Neural crest cell (in vitro differentiated cells): ENCODE measurements at places on chromosomes 2 and 18.

GRCh38 chr2:150476286-150476685 is 11.2 kb downstream of the RND3 start:
- DNase-seq = no peak

- DNase-seq = peak; percentile 6
These were observed 588 bp upstream of the FOXI3 start for GRCh38 chr2:88452980-88453582.

DNA sequence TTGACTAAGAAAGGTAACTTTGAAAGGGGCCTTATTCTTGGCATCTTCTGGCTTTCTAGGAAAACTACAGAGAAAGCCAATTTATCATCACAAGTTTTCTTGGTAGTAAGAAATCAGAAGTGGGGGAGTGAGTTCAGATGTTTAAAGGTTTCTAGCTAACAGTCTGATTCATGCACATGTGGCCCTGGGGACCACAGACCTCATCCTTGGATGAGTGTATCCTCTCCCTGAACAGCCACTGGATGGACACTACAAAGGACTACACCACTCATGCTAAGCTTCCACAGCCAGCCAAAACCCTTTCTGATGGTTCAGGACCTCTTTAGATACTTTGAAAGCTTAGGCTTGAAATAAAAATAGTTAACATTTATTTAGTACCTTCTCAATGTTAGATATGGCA is 218.3 kb upstream of the STK17B start:
- no peak for DNase-seq

DNA sequence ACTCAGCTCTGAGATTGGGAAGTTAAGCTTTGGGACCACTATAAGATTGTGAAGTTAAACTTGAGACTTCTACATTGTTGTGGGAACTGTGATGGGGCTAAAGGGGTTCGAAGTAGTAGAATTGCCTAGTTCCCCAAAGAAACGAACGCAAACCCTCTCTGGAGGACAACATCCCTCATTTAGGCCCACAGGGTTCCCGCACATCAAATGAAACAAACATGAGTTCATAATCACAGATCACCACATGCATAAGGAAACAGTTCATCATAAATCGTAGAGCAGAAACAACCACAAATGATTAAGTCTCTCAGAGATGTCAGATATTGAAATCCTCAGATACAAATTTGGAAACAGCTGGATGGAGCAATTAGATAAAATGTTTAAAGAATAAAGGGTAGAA is 55.9 kb upstream of the HPCAL1 start:
- no peak for DNase-seq

DNA sequence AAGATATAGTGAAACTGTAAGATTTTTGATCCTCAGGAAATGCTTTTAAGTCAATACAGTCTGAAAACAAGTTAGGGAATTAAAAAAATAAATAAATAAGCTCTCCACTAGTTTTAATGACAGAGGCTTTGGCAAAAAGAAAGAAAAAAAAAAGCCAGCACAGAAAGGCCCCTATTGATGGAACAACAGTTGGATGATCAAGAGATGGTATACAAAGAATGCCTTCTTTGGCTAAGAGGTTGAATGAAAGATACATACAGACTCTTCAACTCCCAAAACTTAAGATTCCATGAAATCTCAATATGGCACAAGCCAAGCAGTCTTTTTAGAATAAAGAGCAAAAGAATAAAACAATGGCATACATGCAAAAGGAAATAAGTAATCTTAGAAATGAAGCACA is 64.0 kb upstream of the GALNT5 start:
- no peak for DNase-seq

DNA sequence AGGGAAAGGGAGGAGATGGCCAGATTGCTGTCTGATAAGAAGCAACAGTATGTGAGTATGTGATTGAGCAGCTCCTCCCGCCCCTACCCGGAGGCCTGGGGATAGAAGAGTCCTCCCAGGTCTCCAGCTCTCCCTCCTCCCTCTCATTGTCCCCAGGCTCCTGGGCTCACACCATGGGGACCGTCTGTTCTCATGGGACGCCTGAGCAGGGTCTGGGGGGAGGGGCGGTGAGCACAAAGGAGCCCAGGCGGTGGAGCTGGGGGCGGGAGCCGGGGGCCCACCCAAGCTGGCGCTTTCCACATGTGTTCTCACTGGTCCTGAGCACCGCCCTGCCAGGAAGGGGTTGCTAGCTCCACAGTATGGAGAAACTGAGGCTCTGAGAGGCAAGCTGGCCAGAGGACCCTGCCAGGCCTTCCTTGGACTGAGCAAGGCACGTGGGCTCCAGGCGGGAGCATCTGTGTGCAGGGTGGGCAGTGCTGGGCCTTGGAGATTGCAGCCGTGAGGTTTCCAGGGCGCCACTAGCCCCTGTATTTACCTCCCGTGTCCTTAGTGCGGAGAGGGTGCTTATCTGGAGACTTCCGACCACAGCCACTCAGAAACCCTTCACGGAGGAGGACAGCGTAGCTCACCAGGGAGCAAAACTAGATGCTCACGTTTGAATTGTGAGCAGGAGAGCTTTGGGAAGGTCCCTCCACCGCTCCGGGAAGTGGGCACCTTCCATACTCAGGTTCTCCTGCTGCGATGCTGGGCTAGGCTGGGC is 37.4 kb downstream of the PDIA6 start:
- no peak for DNase-seq

GRCh38 chr2:190627448-190628412 is 21.2 kb upstream of the NAB1 start:
- no peak for DNase-seq

DNA sequence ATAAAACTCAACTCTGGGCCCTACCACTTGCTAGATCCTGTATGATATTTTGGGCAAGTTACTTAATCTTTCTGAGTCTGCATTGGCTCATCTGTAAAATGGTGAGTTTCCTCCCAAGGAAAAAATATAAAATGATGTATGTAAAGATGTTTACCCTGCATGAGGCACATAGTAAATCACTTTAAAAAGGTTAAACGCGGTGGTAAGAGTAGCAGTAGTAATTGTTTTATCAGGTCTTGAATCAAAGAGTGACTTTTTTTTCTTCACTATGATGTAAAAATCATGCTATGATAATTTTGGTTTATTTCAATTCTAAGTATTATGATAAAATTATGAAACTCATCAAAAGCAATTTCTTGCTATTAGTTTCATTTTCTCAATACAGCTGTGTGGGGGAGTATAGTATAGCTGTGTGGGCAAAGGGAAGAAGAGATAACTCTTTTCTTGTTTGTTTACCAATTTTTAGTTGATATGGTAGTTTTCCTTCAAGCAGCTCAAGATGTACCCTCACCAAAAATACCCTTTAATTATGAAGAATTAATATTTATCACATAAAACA is 10.7 kb downstream of the ARHGAP15 start:
- DNase-seq = no peak

- DNase-seq = no peak
These were observed 41.3 kb downstream of the CAPN13 start for GRCh38 chr2:30765876-30766470.

DNA sequence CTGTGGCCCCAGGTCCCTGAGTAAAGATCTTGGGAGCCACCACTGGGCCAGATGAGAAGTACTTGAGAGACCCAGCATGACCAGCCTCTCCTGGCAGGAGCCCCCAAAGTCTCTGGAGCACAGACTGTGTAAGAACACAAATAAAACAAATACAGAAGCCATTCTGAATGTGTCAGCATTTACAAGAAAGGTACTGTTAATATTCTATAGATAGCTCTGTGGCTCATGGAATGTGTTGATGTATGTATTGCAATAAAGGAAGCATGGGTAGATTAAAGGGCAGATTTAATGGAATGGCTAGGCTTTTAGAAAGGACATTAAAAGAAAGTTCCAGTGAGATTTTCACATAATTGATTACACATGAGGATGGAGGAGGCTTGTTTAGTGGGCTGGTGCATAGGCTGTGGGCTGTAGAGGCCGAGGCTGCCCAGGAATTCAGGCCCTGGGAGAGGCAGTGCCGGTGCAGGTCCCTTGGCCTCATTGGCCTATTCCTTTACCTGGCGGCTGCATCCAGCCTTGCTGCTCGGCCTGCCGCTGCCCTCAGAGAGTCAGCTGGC is 127.7 kb upstream of the DLX2 start:
- no peak for DNase-seq

DNA sequence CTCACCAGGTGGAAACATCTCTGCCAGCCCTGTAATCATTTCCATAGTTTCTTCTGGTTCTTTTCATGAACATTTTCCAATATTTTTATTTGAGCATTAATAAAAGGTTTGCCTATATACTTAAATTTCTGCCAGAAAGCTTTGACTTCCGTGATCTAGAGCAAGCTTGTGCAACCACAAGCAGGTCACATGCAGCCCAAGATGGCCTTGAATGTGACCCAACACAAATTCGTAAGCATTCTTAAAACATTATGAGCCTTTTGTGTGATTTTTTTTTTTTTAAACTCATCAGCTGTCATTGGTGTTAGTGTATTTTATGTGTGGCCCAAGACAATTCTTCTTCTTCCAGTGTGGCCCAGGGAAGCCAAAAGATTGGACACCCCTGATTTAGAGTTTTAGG is 51.6 kb downstream of the NEDD4L start:
- no peak for DNase-seq

GRCh38 chr18:9751371-9752031 is 43.4 kb downstream of the RAB31 start:
- no peak for DNase-seq

GRCh38 chr2:230694241-230694640 is 18.4 kb upstream of the CAB39 start:
- DNase-seq = no peak

DNA sequence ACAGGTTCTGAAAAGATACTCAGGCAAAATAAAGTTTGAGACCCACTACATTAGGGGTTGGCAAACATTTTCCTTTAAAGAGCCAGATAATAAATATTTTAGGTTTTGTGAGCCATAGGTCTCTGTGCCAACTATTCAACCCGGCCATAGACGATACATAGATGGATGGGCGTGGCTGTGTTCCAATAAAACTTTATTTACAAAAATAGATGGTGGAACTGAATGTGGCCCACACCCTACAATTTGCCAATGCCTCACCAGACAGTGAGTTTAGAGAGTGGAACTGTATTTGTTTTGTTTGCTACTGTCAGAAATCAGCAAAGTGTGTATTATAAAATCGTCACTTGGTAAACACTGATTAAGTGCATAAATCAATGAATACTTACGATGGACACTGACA is 78.0 kb downstream of the ACKR3 start:
- no peak for DNase-seq

GRCh38 chr2:96870626-96871255 is 861 bp upstream of the SEMA4C start:
- DNase-seq = no peak

DNA sequence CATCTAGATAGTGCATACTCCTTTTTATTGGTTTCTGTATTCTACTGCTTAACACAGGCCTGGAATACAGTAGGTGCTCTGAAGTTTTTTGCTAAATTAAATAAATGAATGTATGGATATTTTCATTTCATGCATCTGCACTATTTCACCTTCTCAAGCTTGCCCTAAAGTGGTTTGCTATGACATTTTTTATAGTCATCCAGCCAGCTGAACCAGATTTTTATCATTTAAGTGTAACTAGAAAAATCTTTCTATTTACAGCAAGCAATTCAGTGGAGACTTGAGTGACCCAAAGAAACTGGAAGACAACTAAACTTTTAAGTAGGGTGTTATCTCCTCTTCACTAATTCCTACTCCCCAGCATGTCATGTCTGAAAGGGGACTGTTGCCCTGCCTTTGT is 354.9 kb downstream of the OSR1 start:
- DNase-seq = no peak

DNA sequence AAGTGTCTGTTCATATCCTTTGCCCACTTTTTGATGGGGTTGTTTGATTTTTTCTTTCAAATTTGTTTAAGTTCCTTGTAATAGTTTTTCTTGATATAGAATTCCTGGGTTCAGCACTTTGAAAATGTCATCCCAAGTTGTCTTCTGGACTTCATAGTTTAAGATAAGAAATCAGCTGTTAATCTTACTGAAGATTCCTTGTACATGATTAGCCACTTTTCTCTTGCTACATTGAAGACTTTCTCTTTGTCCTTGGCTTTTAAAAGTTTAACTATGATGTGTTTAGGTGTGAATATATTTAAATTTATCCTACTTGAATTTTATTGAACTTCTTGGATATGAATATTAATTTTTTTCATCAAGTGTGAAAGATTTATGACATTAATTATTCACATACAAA is 387.2 kb upstream of the CWC22 start:
- DNase-seq = no peak

DNA sequence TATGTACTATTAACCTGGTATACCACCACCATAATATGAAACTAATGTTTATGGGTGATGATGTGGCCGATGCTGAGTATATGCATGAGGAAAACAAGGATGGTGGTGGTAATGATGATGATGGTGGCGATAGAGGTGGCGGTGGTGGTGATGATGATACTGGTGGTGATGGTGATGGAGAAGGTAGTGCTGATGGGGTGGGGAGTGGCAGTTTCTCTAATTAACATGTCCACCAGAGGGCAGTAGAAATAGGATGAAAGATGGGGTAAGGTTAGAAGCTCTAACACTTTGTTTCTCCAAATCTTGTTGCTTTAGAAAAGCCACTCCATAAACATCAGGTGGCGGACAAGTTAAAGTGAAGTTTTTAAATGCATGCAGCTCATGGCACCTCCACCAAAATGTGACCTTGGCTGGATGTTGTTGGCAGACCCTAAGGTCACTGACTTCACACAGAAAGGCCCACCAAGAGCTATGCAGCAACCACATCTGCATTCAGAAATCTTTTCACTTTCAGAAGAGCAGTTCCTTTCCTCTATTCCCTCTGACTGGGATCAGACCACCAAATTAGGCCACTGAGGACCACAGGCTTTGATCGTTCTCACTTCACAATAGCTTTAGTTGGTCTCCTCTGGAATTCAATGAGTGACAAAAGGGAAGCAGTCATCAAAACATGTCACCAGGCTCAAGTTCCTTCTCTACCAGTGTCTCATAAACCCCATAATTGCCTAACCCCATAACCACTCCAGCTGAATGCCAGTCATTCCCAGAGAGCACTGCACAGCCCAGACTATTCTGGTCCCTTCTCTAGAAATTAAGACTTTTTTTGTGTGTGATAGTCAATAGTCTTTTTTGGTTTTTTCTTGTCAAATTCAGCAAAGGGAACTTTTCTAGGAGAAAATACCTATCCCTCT is 7.5 kb upstream of the BCL11A start:
- no peak for DNase-seq

DNA sequence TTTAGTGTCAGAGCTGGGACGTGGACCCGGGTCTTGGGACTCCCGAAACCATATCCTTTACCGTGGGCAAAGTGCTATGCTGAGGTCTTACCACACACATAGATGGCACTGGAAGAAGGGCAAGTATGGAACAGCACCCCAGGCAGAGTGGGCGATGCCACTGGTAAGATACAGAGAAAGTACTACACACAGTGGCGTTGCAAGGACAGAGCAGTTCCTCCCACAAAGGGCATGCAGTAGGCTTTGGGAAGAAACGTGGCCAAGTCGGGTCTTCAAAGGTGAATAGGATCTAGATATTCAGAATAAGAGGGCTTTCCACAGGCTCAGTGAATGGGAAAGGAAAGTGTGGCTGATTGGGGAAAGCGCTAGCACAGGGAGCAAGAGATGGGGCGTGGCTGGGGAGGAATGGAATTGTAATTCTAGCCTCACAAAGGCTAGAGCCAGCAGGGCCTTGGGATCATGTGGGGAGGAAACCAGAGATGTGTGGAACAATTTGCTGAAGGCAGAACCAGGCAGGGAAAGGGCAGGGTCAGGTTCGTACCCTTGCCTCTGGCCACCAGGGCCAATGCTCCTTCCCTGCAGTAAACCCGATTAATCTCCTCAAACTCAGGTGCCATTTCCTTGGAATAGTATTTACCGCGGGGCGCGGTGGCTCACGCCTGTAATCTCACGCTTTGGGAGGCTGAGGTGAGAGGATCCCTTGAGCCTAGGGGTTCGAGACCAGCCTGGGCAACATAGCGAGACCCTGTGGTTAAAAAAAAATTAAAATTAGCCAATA is 36.0 kb downstream of the PCBP1 start:
- peak; percentile 46 for DNase-seq

GRCh38 chr2:31642707-31643106 is 62.0 kb upstream of the SRD5A2 start:
- no peak for DNase-seq
